ENCODE measurements at places on chromosomes 6 and 20.

- DNase-seq = no peak
Measured at GRCh38 chr6:139903411-139904157, 529.1 kb upstream of the CITED2 start.

DNA sequence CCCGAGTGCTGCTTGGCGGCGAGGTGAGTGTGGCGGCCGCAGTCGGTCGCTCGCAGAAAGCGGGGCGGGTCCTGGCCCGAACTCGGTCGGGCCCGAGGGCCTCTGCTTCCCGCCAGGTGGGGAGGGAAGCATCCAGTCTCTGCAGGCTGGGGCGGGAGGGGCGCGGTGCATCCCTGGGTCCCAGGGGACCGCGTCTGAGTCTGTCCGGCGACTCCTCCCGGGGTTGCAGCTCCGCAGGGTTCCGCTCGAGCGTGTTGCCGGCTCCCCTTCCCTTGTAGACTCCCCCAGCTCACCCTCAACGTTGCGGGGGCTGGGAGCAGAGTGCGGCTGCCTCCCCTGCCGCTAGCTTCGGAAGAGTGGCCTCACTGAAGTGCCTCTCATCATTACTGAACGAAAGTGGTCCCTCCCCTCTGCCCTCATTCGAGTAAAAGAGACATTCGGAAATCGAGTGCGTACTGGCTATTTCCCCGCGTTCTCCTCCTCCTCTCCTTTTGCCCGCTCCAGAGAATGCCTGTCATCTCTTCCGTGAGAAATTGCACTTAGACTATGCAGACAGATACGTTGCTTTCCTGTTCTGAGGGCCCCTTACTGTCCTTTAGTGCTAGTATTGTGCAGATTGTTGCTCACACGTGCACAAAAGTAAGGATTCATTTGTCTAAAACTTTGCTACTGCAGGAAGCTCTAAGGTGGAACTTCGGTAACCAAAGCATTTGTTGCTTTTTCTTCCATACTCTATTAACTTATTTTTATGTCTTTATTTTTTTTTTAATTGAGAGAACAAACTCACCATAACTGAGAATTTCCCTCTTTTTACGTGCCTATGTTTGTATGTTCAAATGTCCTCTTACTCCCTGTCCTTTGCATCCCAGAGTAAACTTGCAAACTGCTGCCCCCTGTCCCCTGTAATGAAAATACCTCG, 751 bp downstream of the MAP3K4 start:
- DNase-seq = peak; percentile 25

- DNase-seq = no peak
Measured at GRCh38 chr20:36830791-36831691, 44.9 kb upstream of the TLDC2 start.

GRCh38 chr6:113359155-113360140, 497.7 kb upstream of the MARCKS start:
- DNase-seq = no peak

DNA sequence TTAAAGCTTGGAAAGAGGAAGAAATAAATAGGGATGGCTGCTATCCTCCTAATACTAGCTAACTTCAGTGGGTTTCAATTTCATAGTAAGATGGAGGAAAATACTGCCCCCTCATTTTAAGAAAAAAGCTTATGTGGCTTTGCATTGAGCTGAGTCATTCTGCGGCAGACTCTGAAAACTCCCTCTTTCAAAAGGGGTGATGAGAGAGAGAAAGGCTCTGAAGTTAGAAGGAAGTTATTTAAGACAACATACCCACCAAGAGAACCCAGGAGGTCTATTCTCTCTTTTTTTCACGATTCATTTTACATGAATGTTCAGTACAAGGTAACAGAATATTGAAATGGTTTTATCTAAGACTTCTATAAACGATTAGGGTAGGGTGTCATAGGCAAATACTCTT, 4.5 kb downstream of the PRDM13 start:
- no peak for DNase-seq

- no peak for DNase-seq
Measured at GRCh38 chr20:49100972-49101371, 54.9 kb downstream of the CSE1L start.

GRCh38 chr20:62624325-62624690, 18.0 kb upstream of the SLCO4A1 start:
- no peak for DNase-seq

DNA sequence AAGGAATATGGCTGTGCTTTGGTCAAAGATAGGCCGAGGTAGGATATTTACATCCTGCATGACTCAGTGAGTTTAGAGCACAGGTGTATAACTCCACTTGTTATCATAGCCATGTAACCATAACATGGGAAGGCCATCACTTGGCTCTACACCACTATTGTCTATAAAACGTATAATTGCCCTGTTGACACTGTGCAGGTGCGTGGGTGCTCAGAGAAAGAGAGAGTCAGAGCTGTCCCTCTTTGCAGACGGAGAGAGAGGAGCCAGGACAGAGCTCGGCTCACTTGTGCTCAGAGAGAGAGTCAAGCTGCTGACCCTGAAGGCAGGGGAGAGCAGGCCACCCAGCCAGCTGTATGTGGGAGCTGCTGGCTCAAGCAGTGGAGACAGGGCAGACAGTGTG, 46.0 kb downstream of the OR2B6 start:
- no peak for DNase-seq

- DNase-seq = no peak
Measured at GRCh38 chr6:35402136-35402855, 49.8 kb upstream of the FANCE start.

GRCh38 chr6:116662202-116662601, 6.4 kb downstream of the ZUP1 start:
- DNase-seq = no peak

- DNase-seq = no peak
Measured at GRCh38 chr6:14016935-14017625, 92.3 kb downstream of the RNF182 start.

DNA sequence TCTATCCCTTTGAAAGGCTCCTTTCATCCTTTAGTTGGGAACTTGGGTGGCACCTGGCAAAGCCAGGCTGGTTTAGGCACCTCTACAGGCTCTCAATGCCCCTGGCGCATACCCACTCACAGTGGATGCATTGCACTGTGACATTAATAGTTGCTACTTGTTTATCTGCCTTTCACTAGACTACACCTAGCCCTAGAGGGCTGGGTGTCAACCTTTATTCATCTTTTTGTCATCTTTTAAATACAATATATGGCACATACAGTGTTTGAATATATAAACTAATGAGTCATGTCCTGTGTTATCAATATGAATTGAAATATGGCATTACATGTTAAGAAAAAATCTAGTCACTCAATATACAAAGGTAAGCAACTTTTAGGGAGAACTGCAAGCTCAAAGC, 120.0 kb upstream of the BCLAF1 start:
- DNase-seq = no peak

DNA sequence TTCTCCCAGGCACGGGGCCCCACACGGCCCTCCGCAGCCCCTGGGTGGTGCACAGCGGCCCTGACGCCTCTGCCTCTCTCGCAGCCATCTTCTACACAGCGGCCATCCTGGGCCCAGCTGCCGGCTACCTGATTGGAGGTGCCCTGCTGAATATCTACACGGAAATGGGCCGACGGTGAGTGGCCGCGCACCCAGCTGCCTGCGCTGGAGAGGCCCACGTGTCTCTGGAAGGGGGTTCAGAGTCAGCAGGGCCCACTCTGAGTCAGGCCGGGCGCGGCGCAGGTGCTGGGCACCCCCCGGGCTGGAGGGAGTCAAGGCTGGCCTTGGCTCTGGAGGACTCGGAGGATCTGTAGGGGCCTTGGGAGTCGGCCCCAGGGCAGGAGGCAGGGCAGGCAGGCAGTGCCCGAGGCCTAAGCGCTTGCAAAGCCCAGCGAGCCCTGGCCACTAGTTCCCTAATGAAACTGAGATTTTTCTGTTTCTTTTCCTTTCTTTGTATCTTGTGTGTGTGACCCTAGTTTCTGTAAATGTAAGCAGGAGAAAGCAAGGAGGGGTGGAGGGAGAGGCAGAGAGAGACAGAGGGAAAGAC, 16.4 kb downstream of the SLCO4A1 start:
- no peak for DNase-seq

GRCh38 chr6:27168586-27169443, 78.7 kb upstream of the PRSS16 start:
- no peak for DNase-seq

DNA sequence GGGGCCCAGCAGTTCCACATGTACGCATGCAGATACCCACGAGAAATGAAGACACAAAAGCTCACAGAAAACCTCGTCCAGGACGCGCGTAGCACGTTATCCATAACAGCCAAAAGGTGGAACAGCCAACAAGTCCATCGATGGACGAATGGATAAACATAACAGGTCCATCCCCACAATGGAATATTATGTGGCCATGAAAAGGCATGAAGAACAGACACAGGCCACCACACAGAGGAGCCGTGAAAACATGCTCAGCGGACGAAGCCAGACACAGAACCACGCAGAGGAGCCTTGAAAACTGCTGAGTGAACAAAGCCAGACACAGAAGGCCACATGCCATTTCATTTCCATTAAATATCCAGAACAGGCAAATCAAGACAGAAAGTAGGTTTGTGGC, 38.0 kb downstream of the SLC2A4RG start:
- no peak for DNase-seq

DNA sequence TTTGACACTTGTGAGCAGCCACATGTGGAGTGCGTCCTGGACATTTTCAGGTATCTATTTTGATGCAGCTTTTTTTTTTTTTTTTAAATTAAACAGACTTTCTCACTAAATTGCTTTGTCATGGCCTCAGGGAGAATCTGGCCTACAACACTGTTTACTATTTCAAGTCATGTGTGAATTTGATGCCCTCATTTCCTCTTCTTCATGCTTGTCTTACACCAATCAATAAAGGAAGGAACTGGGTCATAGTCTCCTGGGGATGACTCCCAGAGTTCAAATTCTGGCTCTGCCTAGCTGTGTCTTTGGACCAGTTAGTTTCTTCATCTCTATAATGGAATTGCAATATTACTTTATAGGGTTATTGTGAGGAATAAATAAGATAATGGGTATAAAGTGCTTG, 554.1 kb downstream of the PRKN start:
- no peak for DNase-seq

GRCh38 chr6:162868397-162868796, 140.6 kb downstream of the PACRG start:
- no peak for DNase-seq

GRCh38 chr6:135939208-135939591, 87.7 kb downstream of the PDE7B start:
- DNase-seq = no peak

- no peak for DNase-seq
Measured at GRCh38 chr6:167806061-167806700, 20.5 kb upstream of the AFDN start.

DNA sequence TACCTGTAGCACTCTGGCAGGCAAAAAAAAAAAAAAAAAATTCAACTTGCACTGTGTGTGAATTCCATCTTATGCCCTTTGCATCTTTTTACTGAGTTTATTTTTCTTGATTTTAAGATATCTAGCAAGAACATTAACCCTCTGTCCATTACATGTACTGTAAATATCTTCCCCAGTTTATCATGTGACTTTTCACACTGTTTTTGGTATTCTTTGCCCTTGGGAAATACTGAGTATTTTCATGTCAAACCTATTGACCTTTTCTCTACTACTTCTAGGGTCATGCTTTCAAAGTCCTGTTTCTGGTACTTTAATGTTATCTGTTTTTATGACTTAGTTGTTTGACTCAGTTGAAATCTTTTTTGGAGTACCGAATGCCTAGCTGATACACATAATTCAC, 843 bp upstream of the HUS1B start:
- DNase-seq = no peak

DNA sequence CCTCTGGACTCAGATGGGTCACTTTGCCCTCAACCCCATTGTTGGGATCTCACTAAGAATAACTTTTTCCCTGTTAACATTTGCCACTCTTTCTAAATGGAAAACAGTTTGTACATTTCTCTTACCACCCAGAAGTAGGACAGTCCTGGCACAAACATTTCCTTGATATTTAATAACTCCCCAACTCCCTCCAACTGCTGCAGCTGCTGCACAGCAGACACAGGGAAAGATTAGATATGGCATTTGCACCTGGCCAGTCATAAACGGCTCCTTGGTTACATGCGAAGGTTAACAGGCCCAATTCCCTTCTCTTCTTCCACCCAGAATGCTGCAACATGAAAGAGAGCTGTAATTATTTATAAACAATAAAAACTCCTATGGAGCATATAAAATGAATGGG, 55.9 kb upstream of the SOX4 start:
- DNase-seq = no peak

GRCh38 chr20:47237715-47238114, 118.8 kb downstream of the ZMYND8 start:
- no peak for DNase-seq

DNA sequence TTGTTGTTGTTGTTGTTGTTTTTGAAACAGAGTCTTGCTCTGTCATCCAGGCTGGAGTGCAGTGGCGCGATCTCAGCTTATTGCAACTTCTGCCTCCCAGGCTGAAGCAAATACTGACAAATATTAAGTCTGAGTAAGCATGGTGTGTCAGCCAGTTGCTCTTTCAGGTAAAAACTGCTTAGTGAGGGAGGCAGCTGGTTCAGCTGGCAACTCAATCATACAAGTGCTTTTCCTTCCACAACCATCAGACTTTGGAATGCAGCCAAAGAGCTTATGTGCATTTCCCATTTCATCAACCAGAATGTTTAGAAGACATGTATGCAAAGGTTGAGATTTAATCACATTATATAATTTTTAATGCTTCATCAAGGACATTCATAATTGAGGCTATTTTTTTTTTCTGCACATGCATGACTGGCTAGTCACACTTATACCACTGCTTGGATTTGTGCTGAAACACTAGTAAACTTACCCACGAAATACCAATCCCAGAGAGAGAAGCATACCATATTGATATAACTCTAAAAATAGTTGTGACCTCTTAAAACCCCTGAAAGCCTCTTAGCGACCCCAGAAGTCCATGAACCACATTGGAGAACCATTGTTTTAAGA, 56.0 kb downstream of the CLIC5 start:
- DNase-seq = no peak

GRCh38 chr6:56268266-56268665, 20.9 kb upstream of the COL21A1 start:
- DNase-seq = no peak

- DNase-seq = no peak
Measured at GRCh38 chr6:47414423-47415167, 63.0 kb upstream of the CD2AP start.

DNA sequence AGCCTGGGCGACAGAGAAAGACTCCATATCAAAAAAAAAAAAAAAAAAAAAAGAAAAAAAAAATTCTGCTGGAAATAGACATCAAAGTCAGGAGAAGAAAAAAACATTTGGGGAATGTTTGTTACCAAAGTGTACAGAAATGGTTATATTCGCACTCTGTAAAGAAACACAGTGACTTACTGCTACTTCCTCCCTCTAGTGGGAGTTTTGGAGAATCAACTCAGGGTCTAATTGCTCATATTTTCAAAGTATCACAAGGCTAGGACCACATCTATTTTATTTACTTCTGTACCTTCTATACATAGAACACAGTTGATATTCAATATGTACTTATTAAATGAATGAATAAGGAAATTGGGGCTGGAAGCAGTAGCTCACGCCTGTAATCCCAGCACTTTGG, 24.4 kb downstream of the ARG1 start:
- DNase-seq = no peak

DNA sequence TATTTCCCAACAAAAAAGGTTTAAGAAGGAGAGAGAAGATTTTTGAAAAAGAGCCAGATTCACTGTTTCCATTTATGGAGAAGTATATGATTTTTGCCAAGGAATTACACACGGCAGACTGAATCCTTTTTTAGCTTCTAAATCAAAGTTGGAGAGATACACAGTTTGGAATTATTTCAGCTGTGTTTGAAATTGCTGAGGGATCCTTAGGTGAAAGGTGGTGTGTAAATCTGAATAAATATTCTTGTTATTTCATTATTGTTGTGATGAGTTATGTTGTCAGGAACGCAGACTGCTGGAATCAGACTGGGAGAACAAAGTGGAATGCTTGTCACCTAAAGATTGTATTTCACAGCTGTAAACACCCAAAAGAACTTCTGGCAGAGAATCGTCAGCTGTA, 168.5 kb upstream of the AKIRIN2 start:
- DNase-seq = no peak

Measured in stimulated activated CD8-positive, alpha-beta memory T cell treated with anti-CD3 and anti-CD28 coated beads, Interleukin-4, amount 100 ng/mL, for 1 hour (primary cell).